ENCODE measurements at places on chromosomes 11 and 22. TPM values are rescaled to one million over a fixed set of nuclear protein-coding genes. Genes with fewer than 3 reads are reported as not detected.

DNA sequence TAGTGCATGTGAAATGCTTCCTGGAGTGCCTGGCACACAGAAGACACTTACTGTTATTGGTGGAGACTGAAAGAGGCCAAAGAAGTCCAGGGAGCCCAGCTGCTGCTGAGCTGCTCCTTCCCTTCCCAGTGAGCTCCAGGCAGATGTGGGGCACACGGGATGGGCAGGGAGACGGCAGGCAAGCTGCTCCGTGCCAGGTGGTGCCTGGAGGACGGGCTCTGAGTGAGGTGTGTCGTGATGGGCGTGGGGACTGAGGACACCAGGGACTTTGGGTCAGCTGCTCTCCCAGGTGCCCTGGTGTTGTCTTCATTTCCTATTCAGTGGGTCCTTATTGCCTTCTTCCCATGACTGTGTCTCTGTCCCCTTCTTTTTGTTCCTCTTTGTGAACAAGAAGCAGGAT lies 19.5 kb downstream of the TAB1 start:
- DNase-seq, result no peak
- H3K4me3 ChIP-seq, result no peak overlapping the region
- peaks cover 40% of the 10 kb centered on the region for H3K36me3 ChIP-seq
- H3K27ac ChIP-seq, result no peak overlapping the region
- no peaks in the 10 kb centered on the region for H3K4me1 ChIP-seq

TRIM51 gene
- not detected for total RNA-seq

- no peak overlapping the region for H3K27ac ChIP-seq
- H3K4me1 ChIP-seq, result no peaks in the 10 kb centered on the region
- no peak overlapping the region for H3K4me3 ChIP-seq
Measured at GRCh38 chr22:23708270-23708669, 17.5 kb downstream of the RGL4 start.

ADM2 gene
- total RNA-seq, result 23.5 TPM

GRCh38 chr11:26696330-26696729 lies 25.5 kb downstream of the SLC5A12 start:
- H3K27ac ChIP-seq, result no peak overlapping the region
- no peak for DNase-seq
- no peaks in the 10 kb centered on the region for H3K27me3 ChIP-seq
- no peak overlapping the region for H3K4me3 ChIP-seq
- H3K4me1 ChIP-seq, result no peaks in the 10 kb centered on the region

DNA sequence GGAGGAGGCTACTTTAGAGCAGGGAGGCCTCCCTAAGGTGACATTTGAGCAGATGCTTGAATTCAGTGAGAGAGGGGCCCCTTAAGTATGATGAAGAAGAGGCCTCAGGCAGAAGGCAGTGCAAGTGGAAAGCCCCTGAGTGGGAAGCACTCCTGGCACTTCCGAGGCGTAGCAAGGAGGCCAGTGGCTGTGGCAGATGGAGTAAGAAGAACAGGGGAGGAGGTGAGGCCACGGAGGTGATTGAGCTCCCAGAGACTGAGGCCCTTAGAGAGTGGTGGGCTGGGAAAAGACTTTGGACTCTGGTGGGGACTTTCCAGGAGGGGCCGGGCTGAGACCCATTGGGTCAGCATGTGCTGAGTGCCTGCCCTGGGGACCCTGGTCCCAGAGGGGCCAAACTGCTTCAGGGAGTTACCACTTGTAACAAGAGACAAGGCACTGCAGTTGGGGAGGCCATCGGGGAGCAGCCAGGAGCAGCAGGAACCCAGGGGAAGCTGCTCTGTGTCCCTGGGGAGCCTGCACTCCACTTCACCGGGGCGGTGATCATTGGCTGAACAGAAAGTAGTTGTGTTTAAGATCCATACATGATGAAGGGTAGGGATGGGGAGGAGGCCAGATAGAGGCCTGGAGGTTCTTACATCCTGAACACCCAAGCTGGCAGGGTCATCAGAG lies 2.5 kb upstream of the CENPM start:
- peaks cover 13% of the 10 kb centered on the region for H3K4me1 ChIP-seq
- no peaks in the 10 kb centered on the region for H3K27me3 ChIP-seq
- H3K36me3 ChIP-seq, result no peaks in the 10 kb centered on the region
- no peak overlapping the region for H3K27ac ChIP-seq
- no peak for DNase-seq

CRYAB gene
- 223 TPM for total RNA-seq

GRCh38 chr11:16817351-16817750 lies 78.9 kb downstream of the C11orf58 start:
- no peak overlapping the region for H3K27ac ChIP-seq
- no peaks in the 10 kb centered on the region for H3K36me3 ChIP-seq
- H3K4me1 ChIP-seq, result peaks cover 32% of the 10 kb centered on the region
- no peak for DNase-seq
- no peaks in the 10 kb centered on the region for H3K27me3 ChIP-seq
- H3K4me3 ChIP-seq, result no peak overlapping the region

DNA sequence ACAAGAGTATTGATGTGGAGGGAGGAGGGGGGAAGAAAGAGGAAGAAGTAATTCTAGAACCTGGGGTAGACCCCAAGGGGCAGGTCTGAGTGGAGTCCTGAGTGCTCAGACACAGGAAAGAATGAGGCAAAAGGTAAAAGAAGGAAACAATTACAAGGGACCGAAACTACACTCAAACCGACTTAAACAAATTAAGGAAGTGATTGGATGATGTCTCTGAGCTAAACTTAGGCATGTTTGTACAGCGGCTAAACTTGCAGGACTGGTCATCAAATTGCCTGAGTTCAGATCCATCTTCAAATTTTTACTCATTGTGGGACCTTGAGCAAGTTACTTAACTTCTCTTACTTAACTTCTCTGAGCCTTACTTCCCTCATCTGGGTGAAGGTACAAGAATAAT lies 86.3 kb upstream of the LRRC55 start:
- no peak overlapping the region for H3K4me3 ChIP-seq
- H3K4me1 ChIP-seq, result no peaks in the 10 kb centered on the region
- no peaks in the 10 kb centered on the region for H3K36me3 ChIP-seq

- H3K4me1 ChIP-seq, result no peaks in the 10 kb centered on the region
- no peak overlapping the region for H3K4me3 ChIP-seq
- H3K36me3 ChIP-seq, result no peaks in the 10 kb centered on the region
- DNase-seq, result no peak
Measured at GRCh38 chr22:32557444-32557843, 82.8 kb downstream of the FBXO7 start.

- H3K27me3 ChIP-seq, result no peaks in the 10 kb centered on the region
- H3K4me1 ChIP-seq, result peaks cover 20% of the 10 kb centered on the region
- H3K4me3 ChIP-seq, result no peak overlapping the region
- H3K27ac ChIP-seq, result no peak overlapping the region
Measured at GRCh38 chr22:19805821-19806212, 45.2 kb downstream of the TBX1 start.

DNA sequence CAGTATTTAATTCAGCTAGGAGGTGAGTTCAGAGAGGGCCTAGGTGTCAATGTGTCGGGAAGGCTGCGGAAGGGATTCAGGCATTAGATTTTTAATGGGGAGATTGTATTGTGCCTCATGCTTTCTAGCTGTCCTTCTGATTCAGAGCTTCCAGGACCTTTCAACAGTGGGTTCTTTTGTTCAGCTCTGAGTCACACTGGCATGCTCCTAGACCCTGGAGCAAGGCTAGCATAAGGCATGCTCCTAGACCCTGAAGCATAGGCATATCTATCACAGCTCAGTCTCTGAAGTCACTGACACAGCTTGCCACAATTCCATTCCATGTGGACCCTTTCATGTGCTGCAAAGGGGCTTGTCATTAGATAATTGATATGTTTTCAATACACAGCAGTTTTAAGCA lies 396.9 kb downstream of the RAB38 start:
- H3K27ac ChIP-seq, result no peak overlapping the region
- H3K27me3 ChIP-seq, result no peaks in the 10 kb centered on the region
- H3K4me3 ChIP-seq, result no peak overlapping the region

GRCh38 chr22:31104869-31105268 lies 2.5 kb downstream of the SELENOM start:
- no peak overlapping the region for H3K4me3 ChIP-seq
- no peak overlapping the region for H3K27ac ChIP-seq
- no peaks in the 10 kb centered on the region for H3K27me3 ChIP-seq
- peaks cover 22% of the 10 kb centered on the region for H3K4me1 ChIP-seq

GRCh38 chr22:27970596-27971220 lies 51.7 kb upstream of the PITPNB start:
- H3K27me3 ChIP-seq, result no peaks in the 10 kb centered on the region
- no peak for DNase-seq
- no peak overlapping the region for H3K4me3 ChIP-seq
- no peaks in the 10 kb centered on the region for H3K36me3 ChIP-seq
- no peak overlapping the region for H3K27ac ChIP-seq

GRCh38 chr11:72317982-72318381 lies 74.0 kb upstream of the PHOX2A start:
- no peak overlapping the region for H3K4me3 ChIP-seq
- H3K27me3 ChIP-seq, result no peaks in the 10 kb centered on the region
- H3K4me1 ChIP-seq, result no peaks in the 10 kb centered on the region
- no peak for DNase-seq

GRCh38 chr22:19667872-19668740 lies 46.2 kb upstream of the SEPTIN5 start:
- H3K27me3 ChIP-seq, result no peaks in the 10 kb centered on the region
- H3K4me3 ChIP-seq, result no peak overlapping the region
- no peaks in the 10 kb centered on the region for H3K36me3 ChIP-seq
- H3K4me1 ChIP-seq, result no peaks in the 10 kb centered on the region
- no peak overlapping the region for H3K27ac ChIP-seq

GRCh38 chr11:16825968-16826367 lies 87.5 kb downstream of the C11orf58 start:
- H3K36me3 ChIP-seq, result no peaks in the 10 kb centered on the region
- no peak overlapping the region for H3K4me3 ChIP-seq
- no peaks in the 10 kb centered on the region for H3K27me3 ChIP-seq
- H3K27ac ChIP-seq, result no peak overlapping the region
- DNase-seq, result no peak
- peaks cover 22% of the 10 kb centered on the region for H3K4me1 ChIP-seq

TH gene
- not detected for total RNA-seq

DEPDC5 gene
- 20.5 TPM for total RNA-seq

GRCh38 chr11:62458212-62459002 lies 39.6 kb downstream of the SCGB1A1 start:
- peak overlapping the region; percentile 82 for H3K27ac ChIP-seq
- peaks cover 15% of the 10 kb centered on the region for H3K4me1 ChIP-seq
- no peaks in the 10 kb centered on the region for H3K36me3 ChIP-seq
- no peaks in the 10 kb centered on the region for H3K27me3 ChIP-seq

- no peak overlapping the region for H3K4me3 ChIP-seq
- H3K36me3 ChIP-seq, result no peaks in the 10 kb centered on the region
- no peaks in the 10 kb centered on the region for H3K27me3 ChIP-seq
- DNase-seq, result no peak
- H3K27ac ChIP-seq, result no peak overlapping the region
Measured at GRCh38 chr11:69521457-69521856, 40.0 kb downstream of the LINC01488 start.

DNA sequence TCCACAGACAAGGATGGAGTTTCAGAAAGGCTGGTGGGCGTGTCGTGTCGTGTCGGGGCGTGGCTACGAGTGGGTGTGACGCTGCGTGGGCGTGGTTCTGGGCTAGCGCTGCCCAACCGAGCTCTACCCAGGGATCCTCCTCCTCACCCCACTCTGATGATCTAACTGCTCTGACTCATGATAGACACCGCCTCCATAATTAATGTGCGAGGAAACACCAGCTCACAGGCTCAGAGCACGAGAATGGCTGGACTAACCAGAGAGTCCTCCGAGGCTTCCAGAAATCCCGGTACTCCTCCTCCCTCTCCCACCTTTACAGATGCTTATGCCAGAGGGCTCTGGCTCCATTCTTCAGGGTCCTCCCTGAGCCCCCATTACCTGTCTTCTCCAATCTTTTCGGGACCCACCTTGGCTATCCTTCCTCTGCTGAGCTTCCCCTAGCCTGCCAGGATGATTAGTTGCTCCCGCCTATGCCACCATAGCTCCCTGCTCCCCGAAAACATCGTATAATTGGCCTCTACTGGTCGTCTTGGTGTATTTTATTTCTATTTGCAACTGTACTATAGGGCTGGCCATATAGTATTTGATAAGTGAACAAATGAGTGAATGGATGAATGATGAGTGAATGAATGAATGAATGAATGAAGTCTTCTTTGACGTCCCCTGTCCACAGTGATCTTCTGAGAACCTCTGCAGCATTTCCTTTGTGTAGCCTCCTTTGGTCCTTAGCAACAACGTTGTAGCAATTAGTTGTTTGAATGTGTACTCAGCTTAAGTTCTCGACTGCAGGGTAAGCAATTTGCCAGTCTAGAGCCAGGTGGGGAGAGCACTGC lies 21.7 kb downstream of the TMPRSS13 start:
- DNase-seq, result peak; percentile 38
- no peaks in the 10 kb centered on the region for H3K36me3 ChIP-seq
- H3K4me1 ChIP-seq, result no peaks in the 10 kb centered on the region
- no peaks in the 10 kb centered on the region for H3K27me3 ChIP-seq

DNA sequence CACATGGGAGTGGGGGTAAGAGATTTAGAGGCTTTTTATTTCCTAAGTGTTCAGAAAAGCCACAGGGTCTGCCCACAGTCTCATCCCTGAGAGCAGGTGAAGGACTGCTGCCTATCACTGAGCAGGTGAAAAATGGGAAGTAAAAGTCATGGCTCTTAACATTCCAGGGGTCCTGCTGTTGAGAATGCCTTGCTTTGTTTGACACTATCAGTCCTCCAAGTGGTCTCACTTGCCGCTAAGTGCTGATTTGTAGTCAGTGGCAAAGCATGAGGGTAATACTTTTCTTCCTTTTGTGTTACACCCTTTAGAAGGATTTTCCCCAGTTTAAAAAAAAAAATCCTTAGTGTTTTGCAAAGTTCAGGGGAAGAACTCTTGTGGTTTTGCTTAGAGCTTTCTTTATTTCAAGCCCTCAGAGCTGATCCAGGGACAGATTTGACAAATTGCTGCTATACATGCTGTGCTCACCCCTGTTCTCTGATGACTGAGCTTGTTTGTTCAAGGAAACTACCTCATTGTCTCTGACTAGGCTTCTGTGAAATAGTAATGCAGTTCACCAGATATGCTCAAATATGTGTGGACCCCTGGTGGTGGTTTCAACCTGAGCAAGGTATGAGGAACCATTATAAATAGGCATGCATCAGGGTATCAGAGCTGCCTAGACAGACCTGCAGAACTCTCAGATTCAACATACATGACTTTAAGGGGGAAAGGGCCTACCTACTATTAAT lies 141.0 kb downstream of the ARHGAP42 start:
- H3K4me3 ChIP-seq, result no peak overlapping the region
- H3K27me3 ChIP-seq, result no peaks in the 10 kb centered on the region
- peak overlapping the region; percentile 38 for H3K27ac ChIP-seq
- peak; percentile 18 for DNase-seq
- peaks cover 67% of the 10 kb centered on the region for H3K4me1 ChIP-seq
- no peaks in the 10 kb centered on the region for H3K36me3 ChIP-seq

GRCh38 chr11:75557666-75558494 lies 4.2 kb upstream of the SERPINH1 start:
- peak; percentile 82 for DNase-seq
- no peak overlapping the region for H3K4me3 ChIP-seq
- no peaks in the 10 kb centered on the region for H3K27me3 ChIP-seq
- H3K27ac ChIP-seq, result peak overlapping the region; percentile 84
- peaks cover 59% of the 10 kb centered on the region for H3K4me1 ChIP-seq

DNA sequence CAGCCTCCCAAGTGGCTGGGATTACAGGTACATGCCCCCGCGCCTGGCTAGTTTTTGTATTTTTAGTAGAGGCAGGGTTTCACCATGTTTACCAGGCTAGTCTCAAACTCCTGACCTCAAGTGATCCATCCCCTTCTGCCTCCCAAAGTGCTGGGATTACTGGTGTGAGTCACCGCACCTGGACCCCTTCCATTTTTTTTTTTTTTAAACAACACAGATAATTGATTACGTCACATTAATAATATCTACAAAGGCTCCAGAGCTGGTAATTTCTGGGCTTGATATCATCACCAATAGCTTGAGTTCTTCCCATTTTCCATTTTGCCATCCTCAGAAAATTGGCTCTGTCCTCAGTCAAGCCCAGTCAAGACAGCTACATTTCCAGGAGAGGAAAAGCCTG lies 7.2 kb downstream of the TTLL1 start:
- H3K36me3 ChIP-seq, result no peaks in the 10 kb centered on the region
- no peak overlapping the region for H3K4me3 ChIP-seq
- DNase-seq, result no peak
- H3K4me1 ChIP-seq, result peaks cover 12% of the 10 kb centered on the region
- no peak overlapping the region for H3K27ac ChIP-seq
- no peaks in the 10 kb centered on the region for H3K27me3 ChIP-seq

Measured in thyroid gland (tissue), 4 donors.